ENCODE measurements at places on chromosomes 11 and 22.
A peak's percentile ranks its signal among the peaks of the same experiment; 100 is the strongest.

DNA sequence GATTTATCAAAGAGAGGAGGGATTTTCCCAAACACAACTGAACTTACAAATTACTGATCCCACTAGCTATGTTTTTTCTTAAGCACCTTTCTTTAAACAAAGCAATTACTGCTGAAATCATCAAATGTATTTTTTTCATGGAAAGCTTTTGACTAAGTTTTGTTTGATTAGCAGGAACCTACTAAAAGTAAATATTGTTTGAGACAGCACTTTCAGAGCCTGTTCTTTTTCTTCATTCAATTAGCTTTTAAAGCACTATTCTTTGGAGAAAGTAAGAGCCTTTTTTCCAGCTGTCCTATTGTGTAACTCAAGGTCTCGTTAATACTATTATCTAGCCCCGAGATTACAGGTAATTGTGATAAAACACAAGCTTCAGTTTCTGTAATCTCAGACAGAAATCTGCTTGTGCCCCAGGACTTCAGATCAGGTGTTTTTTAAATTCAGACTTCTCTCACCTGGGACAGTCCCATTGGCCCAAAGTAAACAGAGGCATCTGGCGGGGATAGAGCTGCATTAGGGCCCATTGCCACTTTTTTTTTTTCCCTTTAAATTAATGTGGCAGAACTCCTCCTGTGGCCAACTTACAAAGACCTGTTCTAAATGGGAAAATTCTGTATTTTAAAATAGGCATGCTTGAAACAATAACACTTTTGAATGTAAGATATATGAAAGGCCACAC, 11.0 kb downstream of the CSTPP1 start:
- DNase-seq, result no peak

- DNase-seq, result peak; percentile 80
Measured at GRCh38 chr11:88016392-88017170, 158.7 kb downstream of the RAB38 start.

- no peak for DNase-seq
Measured at GRCh38 chr22:30948930-30949342, 19.6 kb downstream of the MORC2 start.

DNA sequence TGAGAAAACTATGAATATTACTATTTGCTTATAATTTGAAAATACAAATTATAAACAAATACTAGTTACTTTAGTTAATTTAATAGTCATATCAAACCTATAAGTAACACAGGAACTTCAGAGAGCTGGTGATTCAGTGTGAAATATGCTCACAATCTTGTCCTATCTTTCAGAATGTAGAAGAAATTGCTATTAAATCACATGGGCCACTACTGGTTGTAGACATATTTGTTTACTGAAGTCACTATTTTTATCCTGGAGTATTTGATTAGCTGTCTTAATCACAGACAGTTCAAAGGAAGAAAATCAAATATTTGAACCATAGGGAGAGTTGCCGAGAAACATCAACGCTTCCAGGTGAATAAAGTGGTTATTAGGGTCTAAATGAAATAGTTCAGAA, 187.6 kb upstream of the ANO3 start:
- DNase-seq, result no peak

GRCh38 chr22:19492504-19493174, 12.9 kb downstream of the CDC45 start:
- no peak for DNase-seq

GRCh38 chr11:64861227-64861975, 16.9 kb upstream of the CDC42BPG start:
- DNase-seq, result peak; percentile 92

- no peak for DNase-seq
Measured at GRCh38 chr11:3767536-3767935, 29.8 kb downstream of the NUP98 start.

GRCh38 chr11:33957304-33957917, 65.5 kb upstream of the LMO2 start:
- no peak for DNase-seq

- no peak for DNase-seq
Measured at GRCh38 chr11:113376156-113376555, 11.4 kb upstream of the ANKK1 start.

DNA sequence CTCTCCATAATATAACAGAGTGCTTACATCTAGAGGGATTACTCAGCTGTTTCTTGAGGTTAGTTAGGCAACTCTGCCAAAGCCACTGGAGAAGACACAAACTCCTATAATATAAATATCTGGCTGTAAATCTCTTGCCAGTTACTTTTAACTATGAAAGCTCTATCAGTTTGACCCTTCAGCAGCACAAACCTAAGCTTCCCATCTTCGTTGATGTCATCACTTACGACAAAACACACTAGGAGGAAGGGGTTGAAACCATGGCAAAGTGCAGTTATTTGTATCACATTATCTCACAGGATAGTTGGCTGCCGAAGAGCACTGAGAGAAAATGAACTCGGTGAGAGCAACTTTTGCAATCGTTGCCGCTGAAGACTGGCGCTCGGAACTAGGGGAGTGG, 922.1 kb downstream of the OPCML start:
- DNase-seq, result no peak

GRCh38 chr22:27420195-27420816, 381.2 kb downstream of the MN1 start:
- DNase-seq, result no peak

GRCh38 chr11:118909619-118910308, 16.0 kb downstream of the BCL9L start:
- no peak for DNase-seq
